Suppressor macrophage treated with lipopolysaccharide for 1 hour (primary cell): ENCODE measurements at places on chromosomes 3 and 15.

- no peak for DNase-seq
Observed at GRCh38 chr3:189621948-189622603, 9.1 kb upstream of the TP63 start.

- DNase-seq: peak; percentile 90
Observed at GRCh38 chr15:52528564-52529340, at the start of gene MYO5A. Gene MYO5A, minus strand, starts transcription at chr15:52528880. Its CDS starts 74 bp downstream, at chr15:52528806.

GRCh38 chr3:12336099-12336498 is 47.2 kb downstream of the PPARG start:
- DNase-seq: no peak

DNA sequence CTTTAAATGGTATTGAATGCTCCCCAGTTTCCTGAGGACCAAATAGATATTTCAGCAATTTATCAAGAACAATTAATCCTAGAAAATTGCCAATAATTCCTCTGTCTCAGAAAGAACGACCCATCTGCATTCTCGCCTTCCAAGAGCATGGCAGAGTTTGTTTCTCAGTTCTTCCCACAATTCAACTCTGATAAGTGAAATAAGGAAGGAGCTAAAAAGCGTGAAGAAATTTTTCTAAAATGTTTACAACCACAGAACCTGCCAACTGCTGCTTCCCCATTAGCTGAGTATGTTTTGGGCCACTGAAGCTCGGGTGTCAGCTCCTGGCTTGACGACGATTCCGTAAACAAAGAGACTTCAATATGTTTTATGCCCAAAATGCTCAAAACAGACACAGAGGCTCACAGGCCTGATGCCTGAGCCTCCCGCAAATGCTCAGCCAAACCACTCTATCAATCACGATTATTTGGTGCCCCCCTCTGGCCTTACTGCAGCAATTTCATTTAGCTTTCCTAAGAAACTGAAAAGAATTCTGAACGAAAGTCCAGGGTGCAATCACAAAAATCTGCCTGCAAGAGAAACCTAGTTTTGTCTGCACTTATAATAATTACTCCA is 259.2 kb upstream of the CCDC54 start:
- DNase-seq: peak; percentile 16

GRCh38 chr3:186283651-186284348 is 78.2 kb downstream of the DGKG start:
- peak; percentile 61 for DNase-seq

- DNase-seq: peak; percentile 62
Observed at GRCh38 chr3:168134931-168135330, 39.2 kb upstream of the GOLIM4 start.

- peak; percentile 74 for DNase-seq
Observed at GRCh38 chr15:75532413-75533250, 46.5 kb downstream of the PTPN9 start.

DNA sequence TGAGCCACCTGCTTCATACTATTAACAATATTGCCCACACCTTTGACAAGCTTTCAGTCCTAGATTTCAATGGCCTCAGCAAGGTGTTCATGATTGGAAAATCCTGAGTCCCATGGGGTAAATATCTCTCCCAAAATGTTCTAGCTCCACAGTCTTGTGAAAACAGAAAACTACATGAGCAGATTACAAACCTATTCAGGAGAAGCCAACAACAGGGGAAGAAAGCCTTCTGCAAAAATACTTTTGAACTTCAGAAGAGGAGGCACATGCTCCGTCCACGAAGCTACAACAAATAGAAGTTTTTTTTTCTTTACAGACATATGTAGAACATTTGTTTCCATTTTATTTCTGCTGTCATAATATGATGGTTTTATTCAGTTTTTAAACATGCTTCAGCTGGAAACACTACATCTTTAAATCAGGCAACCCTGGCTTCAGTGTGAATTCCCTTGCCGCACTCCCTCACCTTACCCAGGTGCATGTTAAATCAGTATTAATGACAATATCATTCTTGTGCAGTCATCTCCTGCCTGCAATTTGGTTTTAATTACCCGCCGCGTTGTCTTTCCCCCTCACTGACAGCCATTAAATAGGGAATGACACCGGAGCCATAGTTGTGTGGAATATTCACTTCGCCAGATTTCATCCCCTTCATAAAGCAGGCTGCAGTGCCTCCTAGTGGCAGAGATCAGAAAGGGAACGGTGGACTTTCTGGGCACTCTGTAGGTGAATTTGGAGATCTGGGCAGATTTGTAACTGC is 725.5 kb upstream of the ARRDC4 start:
- DNase-seq: peak; percentile 63

GRCh38 chr3:121443456-121443855 is 102.3 kb downstream of the POLQ start:
- DNase-seq: no peak

GRCh38 chr3:14414846-14415464 is 12.5 kb downstream of the SLC6A6 start:
- DNase-seq: no peak

DNA sequence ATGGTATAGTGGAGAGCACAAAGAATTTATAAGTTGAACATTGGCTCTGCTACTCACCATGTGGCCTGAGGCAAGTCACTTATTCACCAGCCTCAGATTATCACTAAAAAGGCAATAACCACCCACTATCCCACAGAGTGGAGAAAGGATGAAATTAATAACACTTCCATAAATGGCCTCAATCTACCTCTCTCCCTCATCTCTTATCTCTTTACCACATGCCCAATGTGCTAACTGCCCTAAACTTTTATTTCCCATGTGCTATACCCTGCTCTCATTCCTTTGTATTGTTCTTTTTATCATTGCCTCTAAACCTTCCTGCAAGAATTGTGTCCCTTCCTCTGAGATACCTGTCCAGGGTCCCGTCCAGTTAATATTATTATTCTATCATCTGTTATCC is 26.0 kb downstream of the SLC12A6 start:
- DNase-seq: no peak

DNA sequence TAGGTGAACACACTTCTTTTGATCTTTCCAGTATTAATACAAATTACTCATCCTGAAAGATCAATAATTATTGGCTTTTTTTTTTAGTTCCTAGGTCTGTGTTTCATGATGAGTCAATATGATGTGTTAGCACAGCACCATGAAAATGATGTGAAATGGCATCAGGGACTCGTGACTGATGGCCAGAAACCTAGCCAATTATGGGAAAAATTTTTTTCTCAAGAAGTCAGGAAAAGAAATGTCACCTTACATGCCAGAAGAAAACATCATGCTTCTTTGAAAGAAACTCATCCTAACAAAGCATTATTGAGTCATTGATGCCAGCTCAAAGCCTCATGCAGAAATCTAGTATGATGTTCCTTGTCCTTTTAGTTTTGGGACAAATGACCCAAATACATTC is 468.3 kb upstream of the CBLB start:
- DNase-seq: no peak
